CMK (cell line): ENCODE measurements at places on chromosomes 16 and 17.

DNA sequence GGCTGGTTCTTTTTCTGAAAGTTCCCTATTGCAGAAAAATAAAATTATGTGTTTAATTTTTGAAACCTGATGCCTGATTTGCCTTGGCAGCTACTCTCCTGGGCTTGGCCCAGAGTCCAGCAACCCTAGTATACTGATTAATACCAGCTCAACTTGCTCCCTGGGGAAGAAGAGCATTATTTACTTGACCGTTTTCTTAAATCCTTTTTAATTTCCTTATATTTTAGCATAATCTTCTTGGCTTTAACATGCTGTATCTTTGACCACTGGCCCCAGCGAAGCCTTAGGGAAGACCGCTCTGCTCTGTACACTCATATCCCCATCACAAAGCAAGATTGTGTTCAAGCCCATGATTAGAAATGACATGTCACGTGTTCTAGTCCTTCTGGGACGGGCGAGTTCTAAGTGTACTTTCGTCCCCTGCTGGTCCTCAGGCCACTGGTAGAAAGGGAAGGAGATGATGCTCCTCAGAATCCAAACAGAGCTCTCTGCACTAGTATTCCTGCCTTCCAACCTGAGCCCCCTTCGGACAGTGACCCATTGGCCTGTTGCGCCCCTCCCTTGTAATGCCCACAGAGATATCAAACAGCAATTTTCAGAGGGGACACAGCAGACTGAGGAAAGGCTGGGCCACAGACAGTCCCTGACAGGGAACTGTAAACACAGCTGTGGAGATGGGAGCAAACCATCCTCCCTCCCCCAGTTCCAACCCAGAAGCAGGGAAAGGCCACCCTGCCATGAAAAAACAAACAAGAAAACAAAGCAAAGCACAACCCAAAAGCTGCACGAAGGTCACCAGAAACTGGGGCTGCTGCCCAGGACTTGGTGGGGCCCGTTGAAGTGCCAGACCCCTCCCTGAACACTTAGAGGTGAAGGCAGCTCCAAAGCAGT is 4.3 kb upstream of the EZH1 start:
- no peak for DNase-seq

GRCh38 chr17:48717367-48718226 is 4.7 kb downstream of the PRAC1 start:
- DNase-seq = no peak

GRCh38 chr17:13016881-13017654 is 759 bp downstream of the ELAC2 start:
- DNase-seq = no peak

GRCh38 chr17:37312137-37312923 is 63.5 kb upstream of the C17orf78 start:
- no peak for DNase-seq

- no peak for DNase-seq
These were observed 1.5 kb upstream of the MTHFSD start for GRCh38 chr16:86556576-86556975.

DNA sequence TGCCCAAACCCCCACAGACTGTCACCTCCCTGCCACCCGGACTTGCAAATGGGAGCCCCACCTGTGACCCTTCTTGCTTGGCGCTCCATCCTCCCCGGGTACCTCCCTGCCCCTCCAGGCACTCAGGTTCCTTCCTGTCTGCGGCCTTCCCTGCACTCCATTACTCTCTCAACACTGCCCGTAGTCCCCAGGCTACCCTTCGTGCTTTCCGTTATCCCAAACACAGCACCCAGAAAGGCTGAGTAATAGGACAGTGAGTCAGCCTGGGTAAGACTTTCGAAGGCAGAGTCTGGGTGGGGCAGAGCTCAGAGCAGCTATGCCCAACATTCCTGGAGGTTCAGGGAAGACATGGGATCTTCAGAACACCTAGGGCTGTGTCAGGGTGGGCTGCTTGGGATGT is 16.6 kb upstream of the C16orf74 start:
- no peak for DNase-seq

DNA sequence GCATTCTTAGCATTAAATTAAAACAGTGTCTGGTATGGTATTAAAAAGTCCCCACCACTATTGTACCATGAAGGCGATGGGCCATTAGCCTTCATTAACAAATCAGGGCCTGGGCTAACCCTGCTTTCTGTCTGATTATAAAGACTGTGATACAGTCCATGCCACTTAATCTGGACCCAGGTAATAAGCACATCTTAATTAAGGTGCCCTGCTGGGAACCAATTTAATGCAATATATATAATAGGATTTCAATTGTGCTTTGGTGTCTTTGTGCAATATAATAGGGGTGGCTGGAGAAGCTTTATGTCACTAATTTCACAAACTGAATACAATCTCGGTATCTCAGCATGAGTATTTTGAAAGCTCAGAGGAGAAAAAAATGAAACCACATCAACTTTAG is 64.4 kb upstream of the CDH8 start:
- no peak for DNase-seq
